ENCODE measurements at places on chromosomes 5 and 9.
A peak's percentile ranks its signal among the peaks of the same experiment; 100 is the strongest.

DNA sequence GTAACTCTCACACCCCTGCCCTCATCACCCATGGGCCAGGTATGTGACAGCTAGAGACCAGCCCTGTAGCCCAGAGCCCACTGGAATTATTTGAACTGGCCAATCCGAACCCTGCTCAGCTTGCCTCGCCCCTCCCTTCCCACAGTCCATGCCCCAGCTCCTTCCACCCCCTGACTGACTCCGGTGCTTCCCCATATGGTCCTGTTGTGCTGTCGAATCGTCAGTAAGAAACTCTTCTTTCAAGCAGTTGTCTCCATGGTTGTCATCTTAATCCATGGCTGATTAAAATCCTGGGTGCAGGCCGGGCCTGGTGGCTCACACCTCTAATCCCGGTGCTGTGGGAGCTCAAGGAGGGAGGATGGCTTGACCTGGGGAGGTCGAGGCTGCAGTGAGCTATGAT lies 118.5 kb downstream of the COL23A1 start:
- no peak for DNase-seq

- DNase-seq, result no peak
These were observed 29.1 kb upstream of the CCNB1 start for GRCh38 chr5:69137807-69138206.

- DNase-seq, result no peak
These were observed 162.5 kb upstream of the TLE4 start for GRCh38 chr9:79409182-79409823.

DNA sequence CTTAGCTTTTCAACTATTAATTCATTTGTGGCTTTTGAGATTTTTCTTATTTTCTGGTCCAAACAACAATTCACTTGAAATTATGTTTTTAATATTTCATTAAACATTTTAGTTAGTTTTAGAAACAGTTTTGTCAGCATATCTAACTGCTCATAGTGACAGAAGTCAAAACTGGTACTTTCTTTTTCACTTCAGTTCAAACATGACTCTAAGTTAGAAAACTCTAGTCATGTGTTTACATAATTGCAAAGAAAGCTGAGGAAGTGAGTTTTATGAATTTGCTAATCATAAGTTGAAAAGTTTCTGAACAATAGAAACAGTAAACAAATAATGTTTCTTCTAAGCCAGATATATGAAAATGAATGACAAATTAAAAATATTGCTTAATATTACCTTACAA lies 1931.0 kb downstream of the EFNA5 start:
- DNase-seq, result no peak

DNA sequence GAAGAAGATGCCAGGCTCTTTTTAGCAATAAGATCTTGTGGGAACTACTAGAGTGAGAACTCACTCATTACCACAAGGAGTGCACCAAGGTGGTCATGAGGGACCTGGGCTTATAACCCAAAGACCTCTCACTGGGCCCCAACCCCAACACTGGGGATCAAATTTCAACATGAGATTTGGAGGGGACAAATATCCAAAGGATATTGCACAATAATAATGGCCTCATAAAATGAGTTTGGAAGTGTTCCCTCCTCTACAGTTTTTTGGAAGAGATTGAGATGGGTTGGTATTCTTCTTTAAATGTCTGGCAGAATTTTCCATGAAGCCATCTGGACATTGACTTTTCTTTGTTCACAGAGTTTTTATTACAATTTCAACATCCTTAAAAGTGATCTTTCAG lies 38.0 kb upstream of the FAM120A start:
- no peak for DNase-seq

GRCh38 chr9:109604131-109604530 lies 106.0 kb upstream of the PTPN3 start:
- DNase-seq, result no peak

DNA sequence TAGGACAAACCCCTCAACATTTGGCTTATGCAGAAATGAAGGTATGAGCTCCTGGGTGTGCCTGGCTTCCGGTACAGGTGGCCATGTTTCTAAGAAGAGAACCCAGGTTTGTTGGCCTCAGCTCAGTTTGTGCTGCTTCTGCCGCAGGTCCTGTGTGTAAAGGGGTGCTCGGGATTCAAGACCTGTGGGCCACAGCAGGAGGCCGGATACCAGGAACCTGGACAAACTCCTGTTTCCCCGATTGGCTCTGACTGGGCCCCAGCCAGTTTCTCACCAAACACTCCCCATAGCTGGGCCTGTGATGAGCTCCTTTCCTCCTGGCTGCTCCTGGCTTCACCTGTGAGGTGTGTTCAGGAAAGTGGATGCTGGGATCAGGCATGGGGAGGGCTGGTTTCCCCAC lies 271.2 kb upstream of the IRX2 start:
- DNase-seq, result no peak

DNA sequence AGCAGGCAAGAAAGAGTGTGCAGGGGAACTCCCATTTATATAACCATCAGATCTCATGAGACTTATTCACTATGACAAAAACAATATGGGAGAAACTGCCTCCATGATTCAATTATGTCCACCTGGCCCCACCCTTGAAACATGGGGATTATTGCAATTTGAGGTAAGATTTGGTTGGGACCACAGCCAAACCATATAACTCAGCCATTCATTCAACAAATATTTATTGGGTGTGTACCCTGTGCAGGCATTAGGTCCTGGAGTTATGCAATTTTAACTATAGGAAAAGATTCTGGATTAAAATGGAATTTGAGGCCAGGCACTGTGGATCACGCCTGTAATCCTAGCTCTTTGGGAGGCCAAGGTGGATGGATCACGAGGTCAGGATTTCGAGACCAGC lies 124.2 kb upstream of the GAS1 start:
- no peak for DNase-seq

DNA sequence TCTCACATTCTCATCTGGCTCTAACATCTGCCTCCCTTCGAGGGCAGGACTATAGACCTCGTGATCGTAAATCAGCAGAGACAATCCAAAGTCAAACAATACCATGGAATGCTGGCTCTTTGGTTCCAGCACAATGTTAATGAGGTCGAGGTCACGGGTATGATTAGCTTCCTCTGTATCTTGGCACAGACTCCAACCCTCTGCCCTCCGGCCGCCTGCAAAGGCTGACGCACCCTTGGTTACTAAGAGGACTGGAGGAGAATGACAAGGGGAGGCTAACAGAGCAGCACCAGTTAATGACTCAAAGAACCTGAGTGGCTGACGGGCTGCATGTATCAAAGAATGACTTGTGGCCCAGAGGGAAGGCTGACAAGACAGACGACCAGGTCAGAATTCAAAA lies 10.1 kb downstream of the LHFPL2 start:
- peak; percentile 59 for DNase-seq
